ENCODE measurements at places on chromosomes 3 and 15.

- no peak for DNase-seq
These were observed 335.6 kb downstream of the FOXP1 start for GRCh38 chr3:71247958-71248335.

DNA sequence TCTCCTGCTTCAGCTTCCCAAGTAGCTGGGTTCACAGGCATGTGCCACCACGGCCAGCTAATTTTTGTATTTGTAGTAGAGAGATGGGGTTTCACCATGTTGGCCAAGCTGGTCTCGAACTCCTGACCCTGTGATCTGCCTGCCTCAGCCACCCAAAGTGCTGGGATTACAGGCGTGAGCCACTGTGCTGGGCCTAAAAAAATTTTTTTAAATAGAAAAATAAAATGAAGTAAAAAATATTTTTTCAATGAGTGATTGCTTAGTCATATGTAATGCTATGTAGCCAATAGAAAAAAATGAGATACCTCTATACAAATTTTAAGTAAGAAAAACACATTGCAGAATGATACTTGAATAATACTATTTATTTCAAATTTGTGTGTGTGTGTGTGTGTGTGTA, 27.9 kb upstream of the SLC30A4 start:
- no peak for DNase-seq

- DNase-seq = no peak
These were observed 336.0 kb upstream of the ONECUT1 start for GRCh38 chr15:53126144-53126543.

GRCh38 chr15:72722071-72722696, 36.2 kb downstream of the BBS4 start:
- DNase-seq = peak; percentile 73

DNA sequence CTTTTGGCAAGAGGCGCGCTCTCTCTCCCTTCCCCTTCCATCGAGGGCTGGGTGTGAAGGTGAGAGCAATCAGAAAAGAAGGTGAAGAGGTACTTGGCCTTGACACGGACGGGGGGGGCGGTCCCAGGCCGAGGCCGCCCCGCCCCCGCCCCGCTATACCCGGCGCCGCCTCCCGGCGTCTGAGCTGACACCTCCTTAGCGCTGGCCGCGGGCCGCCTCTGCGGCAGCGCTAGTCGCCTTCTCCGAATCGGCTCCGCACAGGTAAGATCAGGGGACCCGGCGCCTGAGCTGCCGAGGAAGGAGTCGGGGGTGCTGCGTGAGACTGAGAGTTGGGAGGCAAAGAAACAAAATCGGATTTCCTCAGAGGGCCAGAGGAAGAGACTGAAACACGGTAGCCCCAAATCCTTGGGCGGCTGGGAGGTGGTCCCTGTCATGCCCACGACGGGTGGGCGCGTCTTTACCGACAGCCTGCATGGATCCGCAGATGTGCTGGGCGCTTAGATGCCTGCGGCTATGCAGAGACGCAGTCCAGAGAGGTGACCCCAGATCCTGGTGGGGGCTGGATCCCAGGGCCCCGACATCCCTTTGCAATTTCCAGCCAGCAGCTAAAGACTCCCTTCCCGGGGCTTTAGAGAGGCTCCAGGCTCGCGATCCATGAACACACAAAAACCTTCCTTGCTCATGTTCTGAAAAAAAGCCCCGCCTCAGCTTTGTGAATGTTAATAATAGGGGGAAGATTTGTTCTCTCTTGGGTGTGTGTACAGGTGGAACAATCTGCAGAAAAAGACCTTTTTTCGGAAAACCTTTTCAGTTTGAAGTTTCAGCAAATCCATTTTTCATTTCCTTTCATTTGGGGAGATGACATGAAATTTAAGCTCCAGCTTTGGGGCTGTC, at the start of gene ENTPD3:
ENTPD3 (plus strand) TSS at position 184 of the 894 bp plus-strand sequence. CDS start 874 bp downstream, outside the sequence.
- peak; percentile 35 for DNase-seq
